Mucosa of gallbladder (tissue), 1 donor: ENCODE measurements at places on chromosomes 16 and 17. TPM values are rescaled to one million over a fixed set of nuclear protein-coding genes. Genes with fewer than 3 reads are reported as not detected.

Gene CMTM1
- 12.1 TPM for total RNA-seq

Gene OTOP2
- total RNA-seq = not detected

Gene NOD2
- 1.5 TPM for total RNA-seq

Gene EPOP
- 2.8 TPM for total RNA-seq

Gene SPATA22
- 0.32 TPM for total RNA-seq

Gene PHOSPHO1
- total RNA-seq = 0.23 TPM

Gene ZNF785
- total RNA-seq = 24.0 TPM

Gene PRSS36
- 5.7 TPM for total RNA-seq

Gene ST6GALNAC2
- 2.4 TPM for total RNA-seq

Gene ABCC6
- total RNA-seq = 27.5 TPM

Gene BIRC5
- total RNA-seq = 2.7 TPM

Gene OTOP3
- total RNA-seq = not detected

Gene VASN
- 31.5 TPM for total RNA-seq

Gene SMIM36
- total RNA-seq = not detected

Gene PRR35
- total RNA-seq = not detected

Gene PCGF2
- 52.3 TPM for total RNA-seq

Gene TBC1D3
- not detected for total RNA-seq

Gene CCL5
- 14.9 TPM for total RNA-seq

Gene CTRL
- total RNA-seq = 1.1 TPM

Gene C16orf74
- total RNA-seq = 0.83 TPM

Gene ZNF19
- 5.6 TPM for total RNA-seq

Gene FNDC8
- total RNA-seq = not detected

Gene KRT16
- total RNA-seq = not detected

Gene IRF8
- 29.6 TPM for total RNA-seq

Gene CACNA1G
- total RNA-seq = 0.26 TPM

Gene PRKCB
- total RNA-seq = 9.6 TPM

Gene SLC13A2
- total RNA-seq = 55.0 TPM

Gene ANKRD40CL
- 10.9 TPM for total RNA-seq

Gene SHISA6
- total RNA-seq = 0.75 TPM

Gene NACA2
- not detected for total RNA-seq

Gene CHST5
- 0.63 TPM for total RNA-seq
